ENCODE measurements at places on chromosomes 5 and 9.

DNA sequence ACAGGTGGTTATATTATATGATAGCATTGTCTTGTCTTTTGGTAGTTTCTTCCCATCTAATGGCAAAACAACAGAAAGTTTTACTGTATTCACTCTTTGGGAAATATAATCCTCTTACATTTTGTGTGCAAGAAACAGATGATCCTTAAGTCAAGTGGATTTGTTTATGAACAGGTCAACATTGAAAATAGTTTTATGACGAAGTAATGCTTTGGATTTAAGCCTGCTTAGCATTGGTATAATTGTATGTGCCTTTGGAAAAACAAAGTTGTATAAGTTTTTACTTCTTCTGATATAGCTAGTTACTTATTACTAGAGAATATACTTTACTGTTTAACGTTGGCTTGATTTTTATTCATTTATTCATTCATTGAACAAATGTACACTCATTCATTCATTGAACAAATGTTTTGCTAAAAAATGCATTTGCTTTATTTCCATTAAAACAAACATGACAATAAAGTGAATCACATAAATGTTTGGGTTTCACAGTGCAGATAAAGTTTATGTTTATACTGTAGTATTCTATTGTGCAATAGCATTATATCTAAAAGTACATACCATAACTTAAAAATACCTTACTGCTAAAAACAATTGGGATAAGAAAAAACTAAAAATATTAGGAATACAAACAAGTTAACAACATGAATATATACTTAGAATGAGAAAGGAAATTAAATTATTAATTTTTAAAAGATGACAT, 12.3 kb downstream of the SGCD start:
- DNase-seq, result no peak

GRCh38 chr5:132813599-132814502, 749 bp downstream of the SOWAHA start:
- no peak for DNase-seq

- no peak for DNase-seq
Measured at GRCh38 chr5:181099602-181100086, 31.3 kb downstream of the OR2V1 start.

- no peak for DNase-seq
Measured at GRCh38 chr9:71752928-71753327, 15.4 kb downstream of the CEMIP2 start.

DNA sequence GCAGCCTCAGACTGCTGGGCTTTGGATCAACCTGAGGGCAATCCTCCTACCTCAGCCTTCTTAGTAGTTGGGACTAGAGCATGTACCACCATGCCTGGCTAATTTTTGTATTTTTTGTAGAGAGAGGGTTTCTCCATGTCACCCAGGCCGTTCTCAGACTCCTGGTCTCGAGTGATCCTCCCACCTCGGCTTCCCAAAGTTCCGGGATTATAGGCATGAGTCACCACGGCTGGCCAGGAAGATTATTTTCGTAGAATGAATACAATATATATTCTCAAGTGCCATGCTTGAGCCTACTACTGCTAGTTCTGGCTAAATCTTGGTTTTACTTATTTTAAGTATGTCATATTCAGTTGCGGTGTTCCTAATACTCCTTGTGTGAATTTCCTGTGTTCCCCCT, 88.2 kb upstream of the CLINT1 start:
- DNase-seq, result no peak

DNA sequence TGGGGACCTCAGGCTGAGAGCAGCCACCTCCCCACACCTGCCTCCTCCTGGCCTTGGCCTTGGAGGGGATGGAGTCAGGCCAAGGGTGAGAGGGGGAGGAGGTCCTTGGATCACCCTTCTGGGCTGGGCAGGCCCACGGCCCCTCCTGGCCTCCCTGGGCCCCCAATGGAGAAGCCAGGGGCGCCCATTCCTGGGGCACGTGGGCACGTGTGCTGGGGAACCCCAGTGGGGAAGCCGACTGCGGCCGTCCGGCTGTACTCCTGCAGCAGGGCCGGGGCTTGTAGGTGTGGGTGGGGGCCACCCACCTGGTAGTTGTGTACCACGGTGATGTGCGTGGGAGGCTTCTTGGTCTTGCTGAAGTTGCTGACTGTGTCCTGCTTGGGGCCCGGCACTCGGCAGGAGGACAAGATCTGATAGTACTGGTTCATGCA, 8.5 kb downstream of the CRAT start:
- DNase-seq, result no peak

DNA sequence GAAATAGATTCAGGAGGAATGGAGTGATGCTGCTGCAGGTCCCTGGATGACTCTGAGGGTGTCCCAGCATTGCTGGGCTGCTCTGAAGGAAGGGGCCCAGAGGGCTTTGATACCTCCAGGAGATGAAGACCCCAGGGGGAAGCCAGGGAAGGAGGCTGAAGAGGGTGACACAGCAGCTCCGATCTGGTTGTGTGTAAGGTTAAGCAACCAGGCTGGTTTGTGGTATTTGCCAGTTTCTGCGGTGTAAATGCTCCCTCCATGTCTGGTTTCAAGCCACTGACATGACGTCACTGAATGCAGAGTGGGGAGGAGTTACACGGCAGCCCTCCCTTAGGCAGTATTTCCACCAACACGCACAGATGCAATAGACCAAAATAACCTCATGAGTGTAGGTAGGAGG, 40.0 kb upstream of the ORM1 start:
- no peak for DNase-seq

DNA sequence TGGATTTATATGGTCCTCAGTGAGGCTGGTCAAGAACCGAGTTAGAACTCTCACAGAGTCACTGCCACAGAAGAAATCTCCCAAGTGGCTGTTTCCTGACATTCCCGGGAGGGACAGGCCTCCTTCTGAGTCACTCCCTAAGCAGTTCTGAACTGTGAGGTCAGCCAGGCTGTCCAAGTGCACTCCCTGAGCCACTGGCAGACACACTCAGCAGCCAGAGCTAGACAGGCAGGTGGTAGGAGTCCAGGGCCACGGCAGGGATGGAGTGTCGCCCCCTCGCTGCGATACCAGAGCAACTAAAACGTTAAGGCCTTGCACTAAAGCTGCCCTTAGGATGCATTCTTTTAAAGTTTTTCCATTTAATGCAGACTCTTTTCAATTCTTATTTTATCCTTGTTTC, 3.4 kb downstream of the IL4 start:
- no peak for DNase-seq

GRCh38 chr9:136385015-136385414, 11.5 kb upstream of the CARD9 start:
- DNase-seq, result no peak

Data from activated T-helper 9 cell treated with anti-CD3 and anti-CD28 coated beads, Interleukin-2, amount 50 U/mL, for 16 hours (primary cell).